ENCODE measurements at places on chromosomes 5 and 9.

GRCh38 chr9:123508048-123508447 lies 152.1 kb downstream of the CRB2 start:
- no peak for DNase-seq

GRCh38 chr5:165310031-165310430 lies 1804.6 kb downstream of the MAT2B start:
- DNase-seq: no peak

DNA sequence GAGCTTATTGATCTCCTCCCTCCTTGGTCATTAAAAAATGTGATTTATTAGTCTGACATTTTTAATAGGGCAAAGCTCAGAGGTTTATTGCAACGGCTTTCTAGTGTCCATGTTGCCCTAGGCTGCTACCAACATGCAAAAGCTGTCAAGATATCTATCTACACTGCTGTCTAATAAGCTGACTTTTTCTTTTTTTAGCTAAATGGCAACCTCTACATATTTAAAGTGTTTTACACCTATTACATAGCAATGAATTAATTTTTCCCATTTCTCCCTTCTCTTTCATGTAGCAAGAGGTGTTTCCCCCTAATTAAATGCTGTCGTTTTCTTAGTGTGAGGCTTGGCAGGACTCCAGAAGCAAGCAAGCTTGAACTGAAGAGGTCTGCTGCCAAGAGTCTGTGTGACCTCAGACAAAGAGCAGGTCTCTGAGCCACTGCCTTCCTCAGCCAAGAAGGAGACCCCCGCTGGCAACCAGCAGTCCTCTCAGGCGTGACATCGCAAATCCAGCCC lies 79.4 kb downstream of the GAS1 start:
- no peak for DNase-seq

- no peak for DNase-seq
These were observed 34.4 kb upstream of the RNU6ATAC start for GRCh38 chr9:134198791-134199190.

DNA sequence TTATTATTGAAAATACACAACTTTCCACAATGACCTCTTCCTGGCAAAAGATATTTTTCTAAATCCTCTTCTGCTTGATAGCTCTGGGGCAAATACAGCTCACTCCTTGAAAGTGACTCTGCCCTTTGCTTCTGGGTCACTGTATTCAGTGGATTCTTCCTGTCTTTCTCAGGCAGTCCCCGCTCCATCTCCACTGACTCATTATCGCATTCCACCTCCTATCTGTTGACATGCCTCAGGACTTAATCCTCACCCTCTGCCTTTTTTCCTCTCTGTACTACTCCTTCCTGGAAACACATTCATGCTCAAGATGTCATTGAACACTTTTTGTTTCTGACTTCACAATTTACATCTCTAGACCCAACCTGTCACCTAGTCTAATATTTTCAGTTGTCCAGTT lies 8.4 kb upstream of the RGS7BP start:
- no peak for DNase-seq

GRCh38 chr9:91191411-91192380 lies 170.0 kb downstream of the AUH start:
- no peak for DNase-seq

DNA sequence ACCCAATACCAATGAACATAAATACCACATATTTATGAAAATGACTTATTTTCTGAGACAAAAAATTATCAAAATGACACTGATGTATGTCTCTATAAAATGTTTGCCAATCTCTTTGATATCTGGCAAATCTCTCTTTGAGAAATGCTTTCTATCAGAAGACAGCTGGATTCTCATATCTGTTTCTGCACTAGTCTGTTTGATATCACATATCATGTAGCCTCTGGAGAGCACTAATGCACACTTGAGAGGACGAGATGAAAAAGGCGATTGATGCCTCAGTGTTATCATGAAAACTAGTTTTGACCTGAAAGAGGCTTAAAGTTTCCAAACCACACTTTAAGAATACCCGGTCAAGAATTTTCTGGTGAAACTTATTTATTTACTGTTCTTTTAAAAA lies 29.1 kb upstream of the ANKRD55 start:
- no peak for DNase-seq
